ENCODE measurements at places on chromosomes 5 and 9.

DNA sequence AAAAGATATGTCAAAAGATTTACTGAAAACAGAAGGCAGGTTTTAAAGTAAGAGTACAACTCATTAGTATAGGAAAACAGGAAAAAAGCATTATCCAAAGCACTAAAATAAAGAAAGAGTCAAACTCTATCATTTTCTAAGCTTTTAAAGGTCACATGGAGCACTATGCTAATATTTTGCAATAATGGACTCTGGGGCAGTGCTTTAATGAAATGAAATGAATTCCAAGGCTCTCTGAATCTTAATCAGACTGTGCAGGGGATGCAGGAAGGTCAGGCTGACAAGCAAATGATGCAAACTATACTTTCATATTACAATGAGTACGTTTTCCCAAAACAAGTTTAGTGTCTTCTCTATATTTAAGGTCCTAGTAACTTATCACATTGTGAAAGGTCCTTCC, 981.9 kb upstream of the DMAC1 start:
- no peak for DNase-seq

DNA sequence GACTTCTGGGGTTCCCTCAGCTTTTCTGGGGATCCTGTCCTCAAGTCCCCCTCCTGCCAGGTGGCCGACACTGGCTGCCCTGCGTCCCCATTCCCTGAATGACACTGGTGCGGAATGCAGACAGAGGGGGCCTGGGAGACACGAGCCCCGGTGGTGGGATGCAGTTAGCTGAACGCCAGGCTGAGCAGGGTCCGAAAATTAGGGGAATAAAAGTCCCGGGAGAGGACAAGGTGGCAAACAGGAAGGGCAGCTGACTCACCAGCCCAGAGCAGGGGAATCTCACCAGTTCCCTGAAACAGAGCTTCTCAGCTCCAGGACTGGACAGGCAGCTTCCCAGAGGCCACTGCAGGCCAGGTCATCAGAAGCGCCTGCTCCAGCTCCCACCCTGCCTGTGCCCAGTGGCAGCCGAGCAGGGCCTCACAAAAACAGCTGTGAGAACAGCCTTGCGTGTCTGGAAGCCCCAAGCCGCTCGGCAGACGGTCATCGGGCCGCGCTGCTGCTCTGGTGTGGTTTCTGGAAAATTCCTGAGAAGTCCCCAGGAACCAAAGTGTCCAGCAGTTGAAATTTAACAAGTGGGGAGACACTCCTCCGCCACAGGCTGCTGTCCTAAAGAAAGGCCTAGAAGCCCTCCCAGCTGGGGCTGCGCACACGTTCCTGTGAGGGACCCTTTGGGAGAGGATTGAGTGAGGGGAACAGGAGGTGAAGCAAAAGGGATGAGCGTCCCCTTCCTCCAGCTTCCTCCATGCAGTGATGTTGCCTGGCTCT, 47.6 kb upstream of the EXOC3 start:
- DNase-seq: no peak

- no peak for DNase-seq
Measured at GRCh38 chr9:114413861-114414301, 26.1 kb upstream of the AKNA start.

DNA sequence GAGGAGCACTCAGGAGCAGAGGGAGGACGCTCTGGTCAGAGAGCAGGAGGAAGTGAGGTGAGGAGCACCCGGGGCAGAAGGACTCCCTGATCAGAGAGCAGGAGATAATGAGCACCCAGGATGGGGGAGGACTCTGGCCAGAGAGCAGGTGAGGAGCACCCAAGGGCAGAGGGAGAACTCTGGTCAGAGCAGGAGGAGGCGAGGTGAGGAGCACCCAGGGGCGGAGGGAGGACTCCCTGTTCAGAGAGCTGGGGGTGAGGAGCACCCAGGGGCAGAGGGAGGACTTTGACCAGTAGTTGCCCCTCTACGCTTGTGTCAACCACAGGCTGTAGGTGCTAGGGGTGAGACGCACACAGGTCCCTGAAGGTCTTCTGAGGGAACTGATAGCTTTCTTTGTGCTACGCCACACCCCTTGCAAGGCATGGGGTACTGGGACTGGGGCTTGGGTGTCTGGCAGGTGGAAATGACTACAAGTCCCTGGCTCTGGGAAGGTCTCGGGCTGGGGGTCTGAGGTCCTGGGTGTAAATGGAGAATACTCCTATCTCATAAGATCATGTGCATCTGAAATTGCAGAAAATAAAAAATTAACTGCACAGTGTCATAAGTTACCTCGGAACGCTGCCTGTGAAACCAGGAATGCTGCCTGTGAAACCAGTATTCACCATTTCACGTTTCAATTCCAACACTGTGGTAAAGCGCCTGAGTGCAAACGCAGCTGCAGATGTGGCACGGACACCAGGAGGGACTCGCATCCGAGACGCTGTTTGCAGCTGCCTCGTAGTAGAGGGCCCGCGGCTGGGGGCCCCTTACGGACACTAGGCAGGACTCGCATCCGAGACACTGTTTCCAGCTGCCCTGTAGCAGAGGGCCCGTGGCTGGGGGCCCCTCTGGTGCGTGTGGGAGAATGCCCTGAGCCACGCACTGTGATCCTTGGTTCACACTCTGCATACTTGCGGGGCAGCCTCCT, 27.0 kb upstream of the SLC6A3 start:
- no peak for DNase-seq

GRCh38 chr5:68285075-68285840, 69.7 kb downstream of the PIK3R1 start:
- no peak for DNase-seq

- DNase-seq: no peak
Measured at GRCh38 chr9:127585161-127585819, 26.8 kb upstream of the STXBP1 start.

DNA sequence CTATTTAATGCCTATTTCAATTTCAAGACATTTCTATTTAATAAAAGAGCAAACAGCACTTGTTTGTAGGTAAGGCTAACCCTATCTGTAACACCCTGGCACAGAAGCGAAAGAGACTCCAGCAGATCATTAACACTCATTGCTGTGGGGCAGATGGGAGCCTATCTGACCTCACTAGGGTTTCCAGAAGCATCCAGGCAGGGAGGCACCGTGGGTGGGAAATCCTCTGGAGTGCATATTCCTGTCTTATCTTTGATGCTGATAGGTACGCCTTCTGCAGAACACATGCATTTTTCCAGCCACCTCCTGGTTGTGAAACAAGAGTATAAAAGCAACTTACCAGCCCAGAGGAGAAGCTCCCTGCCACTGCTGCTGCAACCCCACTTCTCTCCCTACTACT, 233.7 kb downstream of the GLIS3 start:
- DNase-seq: no peak

DNA sequence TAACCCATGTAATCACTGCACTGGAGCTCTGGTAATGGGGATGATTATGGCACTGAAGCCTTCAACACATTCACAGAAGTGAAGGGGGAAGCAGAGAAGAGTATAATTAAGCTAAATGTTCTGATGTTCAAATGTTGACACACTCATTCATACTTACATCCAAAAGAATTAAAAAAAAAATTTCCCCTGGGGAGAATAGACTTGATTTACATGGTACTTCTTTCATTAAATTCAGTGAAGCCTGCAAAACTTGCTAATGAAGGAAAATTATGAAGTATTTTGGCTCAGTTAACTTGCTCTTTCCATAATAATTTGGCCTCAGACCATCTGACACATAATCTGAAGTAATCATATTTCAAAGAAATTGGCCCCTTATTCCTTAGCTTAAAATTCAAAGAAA, 428.8 kb downstream of the SH3GL2 start:
- DNase-seq: no peak

GRCh38 chr5:33701251-33701650, 190.5 kb downstream of the ADAMTS12 start:
- DNase-seq: no peak

- no peak for DNase-seq
Measured at GRCh38 chr5:123138774-123139173, 49.7 kb downstream of the PRDM6 start.

All from activated CD4-positive, alpha-beta T cell treated with anti-CD3 and anti-CD28 coated beads, Interleukin-2, amount 10 ng/mL, durations not matched to agents 24 days and 14 days (primary cell).